AML-193 (cell line): ENCODE measurements at places on chromosomes 1 and 21.

GRCh38 chr1:204873176-204873575, 2.5 kb downstream of the NFASC start:
- no peak for DNase-seq

GRCh38 chr1:19974822-19975416, 4.5 kb downstream of the PLA2G2A start:
- no peak for DNase-seq

DNA sequence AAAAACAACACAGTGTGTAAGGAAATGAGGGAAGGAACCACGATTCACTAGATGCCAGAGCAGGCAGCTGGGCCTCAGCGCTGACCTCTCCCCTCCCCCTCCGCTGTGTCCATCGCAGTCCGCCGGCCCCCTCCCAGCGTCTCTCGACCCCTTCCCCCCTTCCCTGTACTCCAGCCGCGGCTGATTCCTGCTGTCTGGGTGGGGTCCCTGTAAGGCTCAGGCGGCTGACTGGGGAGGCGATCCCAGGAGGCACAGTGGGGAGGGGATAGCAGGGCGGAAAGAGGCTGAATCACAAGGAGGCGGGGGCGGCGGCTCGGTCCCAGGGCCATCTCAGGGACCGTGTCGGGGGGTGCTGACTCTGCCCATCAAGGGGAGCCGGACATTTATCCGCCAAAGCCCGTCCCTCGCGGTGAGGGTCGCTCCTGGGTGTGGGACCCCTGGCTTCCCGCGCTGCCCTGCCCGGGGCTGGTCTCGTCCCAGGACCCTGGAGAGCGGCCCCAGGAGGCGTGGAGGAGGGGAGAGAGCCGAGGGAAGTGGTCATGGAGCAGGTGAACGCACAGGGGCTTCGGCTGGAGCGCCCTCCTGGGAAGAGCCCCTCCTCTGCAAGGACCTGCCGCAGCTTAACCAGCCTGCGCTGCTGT, 241.9 kb downstream of the PTPRU start:
- DNase-seq = no peak

DNA sequence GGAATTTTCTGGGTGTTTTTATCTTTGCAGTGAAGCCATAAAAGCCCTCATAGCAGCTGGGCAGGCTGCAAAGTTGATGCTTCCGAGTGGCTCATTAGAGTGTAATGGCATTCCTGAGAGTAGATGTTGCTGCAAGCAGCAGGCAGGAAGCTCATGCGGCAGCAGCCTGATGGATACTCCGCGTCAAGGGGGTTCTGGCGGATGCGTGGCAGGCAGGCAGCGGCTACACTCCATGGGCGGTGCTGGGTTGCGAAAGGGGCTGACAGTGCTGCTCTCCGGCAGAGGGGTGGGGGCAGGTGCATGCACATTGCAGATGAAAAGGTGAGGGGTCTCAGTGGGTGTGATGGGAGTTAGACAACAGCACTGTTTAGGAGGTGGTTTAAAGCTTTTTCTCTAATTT, 93.2 kb upstream of the AJAP1 start:
- DNase-seq = no peak

- no peak for DNase-seq
These were observed 37.9 kb upstream of the MPZL1 start for GRCh38 chr1:167683641-167684502.

DNA sequence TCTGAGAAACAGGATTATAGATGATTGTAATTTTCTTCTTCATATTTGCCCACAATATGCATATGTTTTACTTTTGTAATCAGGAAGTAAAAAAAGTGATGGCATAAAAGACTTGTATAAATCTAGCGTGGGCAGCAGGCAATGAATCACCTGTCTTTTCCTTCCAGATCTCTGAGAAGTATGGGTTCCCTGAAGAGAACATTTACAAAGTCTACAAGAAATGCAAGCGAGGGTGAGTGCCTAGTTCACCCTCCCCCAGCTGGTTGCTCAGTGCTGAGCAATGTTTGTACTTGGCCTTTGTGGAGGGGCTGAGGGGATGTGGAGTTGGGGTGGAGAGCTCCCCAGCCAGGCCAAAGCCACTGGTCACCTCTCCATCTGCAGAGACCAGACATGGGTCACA, 30.7 kb downstream of the GRHL3 start:
- DNase-seq = no peak
